ENCODE measurements at places on chromosomes 13 and 19.

DNA sequence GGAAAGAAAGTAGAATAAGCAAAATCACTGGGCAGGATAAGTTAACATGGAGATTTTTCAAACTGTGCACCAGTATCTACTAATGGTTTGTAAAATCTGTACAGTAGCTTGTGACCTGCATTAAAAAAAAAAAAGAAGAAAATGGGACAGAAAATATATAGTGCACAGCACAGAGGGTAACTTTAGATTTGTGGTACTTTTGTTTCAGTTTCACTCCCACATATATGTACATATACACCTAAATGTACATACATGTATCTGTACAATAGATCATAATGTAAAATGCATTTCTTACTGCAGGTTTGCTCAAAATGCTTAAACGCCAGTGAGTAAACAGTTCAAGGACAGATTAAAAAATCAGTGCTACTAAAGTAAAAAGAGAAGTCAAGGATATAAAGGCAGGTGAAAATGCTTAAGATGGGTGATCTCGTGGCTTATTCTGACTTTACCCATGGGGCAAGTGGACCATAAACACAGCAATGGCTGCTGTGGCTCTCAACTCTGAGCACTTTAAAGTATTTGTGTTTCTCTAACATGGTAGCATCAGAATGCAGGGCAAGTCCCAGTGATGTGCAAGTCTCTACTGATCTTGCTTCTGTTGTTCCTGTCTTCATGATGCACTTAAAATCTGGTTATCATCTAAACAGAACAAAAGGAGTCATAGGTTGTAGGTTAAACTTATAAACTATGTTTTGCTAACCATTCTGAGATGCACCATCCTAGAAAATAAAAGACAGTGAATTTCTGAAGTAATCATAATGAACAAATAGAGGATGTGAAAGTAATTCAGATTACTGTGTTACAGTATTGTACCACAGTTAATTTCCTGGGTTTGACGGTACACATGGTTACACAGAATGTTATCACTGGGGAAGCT is 112.3 kb downstream of the MIPEP start:
- DNase-seq: no peak

DNA sequence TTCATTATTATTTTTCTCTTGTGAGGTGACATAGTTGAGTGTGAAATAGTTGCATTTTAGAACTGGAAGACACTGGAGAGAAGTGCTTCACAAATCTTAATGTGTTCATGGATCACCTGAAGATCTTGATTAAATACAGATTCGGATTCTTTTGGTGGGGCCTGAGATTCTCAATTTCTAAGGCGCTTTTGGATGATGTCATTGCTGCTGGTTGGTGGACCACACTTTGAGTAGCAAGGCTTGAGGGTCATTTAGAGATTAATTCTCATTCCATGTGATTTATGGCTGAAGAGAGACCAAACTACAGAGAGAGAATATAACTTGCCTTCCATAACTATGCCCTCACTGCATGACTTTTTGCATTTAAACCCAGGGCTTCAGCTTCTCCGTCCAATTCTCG is 27.2 kb downstream of the CEACAM8 start:
- no peak for DNase-seq

DNA sequence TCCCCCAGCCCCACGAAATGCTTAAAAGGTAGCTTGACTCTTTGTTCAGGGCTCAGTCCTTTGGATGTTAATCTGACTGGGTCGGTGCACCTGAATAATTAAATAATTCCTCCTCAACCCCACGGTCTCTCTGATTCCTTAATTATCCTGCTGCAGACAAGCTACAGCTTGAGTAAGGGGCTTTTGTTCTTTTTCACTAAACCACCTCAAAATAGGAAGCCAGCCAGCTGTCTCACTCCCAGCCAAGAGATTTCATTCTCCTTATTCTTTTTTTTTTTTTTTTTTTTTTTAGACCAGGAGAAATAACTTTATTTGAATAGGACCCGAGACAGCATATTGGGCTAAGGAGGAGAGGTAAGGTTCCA is 7.9 kb upstream of the FCGBP start:
- DNase-seq: no peak

GRCh38 chr13:66780814-66781213 is 449.3 kb downstream of the PCDH9 start:
- DNase-seq: no peak

GRCh38 chr13:92054389-92054788 is 656.0 kb downstream of the GPC5 start:
- no peak for DNase-seq

DNA sequence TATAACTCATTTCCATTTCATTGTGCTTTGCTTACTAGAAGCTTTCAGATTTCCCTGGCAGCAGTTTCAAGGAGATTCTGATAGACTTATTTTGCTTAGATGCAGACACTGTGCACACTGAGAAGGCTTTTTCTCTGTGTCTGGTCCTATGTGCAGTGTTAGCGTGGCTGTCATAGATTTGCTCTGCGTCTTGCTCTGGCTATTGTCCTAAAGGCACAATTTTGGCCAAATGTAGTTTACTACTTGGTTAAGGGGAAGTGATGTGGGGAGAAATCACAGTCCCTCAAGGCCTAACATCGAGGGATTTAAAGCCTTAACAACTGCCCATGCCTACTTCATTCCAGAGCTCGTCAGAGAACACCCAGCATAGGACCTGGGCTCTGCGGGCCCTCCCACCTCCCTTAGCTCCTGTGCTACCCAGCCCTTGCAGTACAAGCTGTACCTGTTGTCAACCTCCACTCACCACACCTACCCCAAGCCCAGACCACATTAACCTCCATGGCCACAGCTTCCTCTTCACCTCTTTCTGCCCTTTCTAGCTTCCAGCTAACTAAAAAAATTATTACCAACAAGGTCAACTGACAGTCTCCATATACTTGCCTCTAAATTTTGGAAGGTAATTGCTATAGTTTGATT is 38.9 kb upstream of the KATNAL1 start:
- DNase-seq: no peak

DNA sequence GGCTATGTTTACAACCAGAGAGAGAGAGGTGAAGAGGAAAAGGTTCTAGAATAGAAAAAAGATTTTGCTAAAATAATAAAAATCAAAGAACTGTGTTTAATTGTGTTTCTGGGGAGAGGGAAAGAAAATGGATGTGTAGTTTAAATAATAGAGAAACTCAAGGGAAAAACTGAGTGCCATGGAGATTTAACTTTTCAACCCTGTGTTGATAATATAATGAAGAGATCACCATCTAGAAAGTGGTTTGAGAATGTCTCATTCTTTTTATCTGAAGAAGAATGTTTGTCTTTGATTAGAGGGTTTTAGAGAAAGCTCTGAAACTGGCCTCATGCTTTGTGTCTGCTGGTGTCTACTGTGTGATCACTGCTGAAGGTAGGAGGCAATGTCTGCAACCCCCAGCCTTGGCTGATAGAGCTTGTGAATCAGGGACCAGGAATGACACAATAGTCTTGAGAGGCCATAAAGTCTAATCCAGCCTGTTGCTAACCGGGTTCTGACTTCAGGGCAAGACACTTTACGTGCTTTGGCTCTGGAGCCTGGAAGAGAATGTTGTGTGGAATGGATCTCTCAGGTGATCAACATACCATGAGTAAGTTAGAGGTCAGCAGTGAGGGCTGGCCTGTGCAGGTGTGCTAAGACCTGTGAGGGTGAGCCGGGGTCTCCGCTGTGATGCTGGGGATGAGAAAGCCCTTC is 5.4 kb downstream of the COL4A2 start:
- peak; percentile 55 for DNase-seq

- DNase-seq: no peak
Observed at GRCh38 chr19:33435706-33436359, 62.3 kb downstream of the CEBPG start.

- no peak for DNase-seq
Observed at GRCh38 chr19:7418596-7418995, 69.9 kb downstream of the ARHGEF18 start.

- peak; percentile 94 for DNase-seq
Observed at GRCh38 chr19:18417250-18418028, 1.8 kb upstream of the SSBP4 start.

DNA sequence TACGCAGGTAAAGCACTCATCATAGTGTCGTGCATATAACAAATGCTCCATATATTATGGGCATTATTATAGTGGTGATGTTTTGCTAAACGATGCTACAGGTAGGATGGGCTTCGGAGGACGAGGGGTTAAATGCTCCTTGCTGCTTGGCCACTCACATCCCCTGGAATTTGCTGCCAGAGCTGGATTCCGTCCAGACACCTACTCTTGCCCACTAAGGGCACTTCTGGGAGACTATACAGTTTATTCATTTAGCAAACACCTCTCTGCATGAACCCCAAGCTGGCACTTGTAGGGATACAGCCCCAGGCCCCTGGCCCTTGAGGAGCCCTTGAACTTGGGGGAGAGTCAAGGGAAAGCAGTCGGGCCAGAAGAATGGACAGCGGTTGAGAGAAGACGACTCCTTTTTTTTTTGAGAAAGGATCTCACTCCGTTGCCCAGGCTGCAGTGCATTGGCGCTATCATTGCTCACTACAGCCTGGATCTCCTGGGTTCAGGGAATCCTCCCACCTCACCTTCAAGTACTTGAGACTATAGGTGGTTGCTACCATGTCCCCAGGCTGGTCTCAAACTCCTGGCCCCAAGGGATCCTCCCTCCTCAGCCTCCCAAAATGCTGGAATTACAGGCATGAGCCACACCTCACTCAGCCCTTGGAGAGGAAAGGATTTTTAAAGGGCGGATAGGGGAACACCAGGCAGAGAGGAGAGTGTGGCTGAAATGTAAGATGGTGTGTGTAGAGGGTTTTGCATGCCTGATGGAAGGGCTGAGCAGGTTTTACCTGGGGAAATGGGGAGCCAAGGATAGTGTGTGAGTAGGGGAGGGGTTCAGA is 1.1 kb upstream of the MRPL34 start:
- DNase-seq: no peak

- peak; percentile 71 for DNase-seq
Observed at GRCh38 chr19:47239610-47240296, 8.8 kb upstream of the BBC3 start.

GRCh38 chr13:58476206-58476918 is 844.8 kb downstream of the PCDH17 start:
- DNase-seq: no peak

DNA sequence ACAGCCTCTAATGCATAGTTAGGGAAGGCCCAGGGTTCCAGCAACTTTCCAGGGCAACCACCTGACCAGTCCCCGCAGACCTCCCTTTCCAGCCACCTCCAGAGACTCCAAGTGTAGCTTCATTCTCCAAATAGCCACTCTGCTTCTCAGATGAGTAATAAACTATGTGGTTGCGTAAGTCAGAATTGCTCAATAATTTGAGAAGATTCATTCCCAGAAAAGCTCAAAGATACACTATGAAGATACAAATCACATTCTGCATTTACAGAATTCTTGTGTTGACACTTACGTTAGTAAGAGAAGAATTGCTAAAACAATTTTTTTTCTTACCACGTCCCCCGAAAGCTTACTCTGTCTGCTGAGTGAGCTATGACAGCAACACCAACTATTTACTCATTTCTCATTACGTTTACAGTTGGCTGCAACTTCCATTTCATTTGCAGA is 8.2 kb upstream of the LATS2 start:
- DNase-seq: no peak

DNA sequence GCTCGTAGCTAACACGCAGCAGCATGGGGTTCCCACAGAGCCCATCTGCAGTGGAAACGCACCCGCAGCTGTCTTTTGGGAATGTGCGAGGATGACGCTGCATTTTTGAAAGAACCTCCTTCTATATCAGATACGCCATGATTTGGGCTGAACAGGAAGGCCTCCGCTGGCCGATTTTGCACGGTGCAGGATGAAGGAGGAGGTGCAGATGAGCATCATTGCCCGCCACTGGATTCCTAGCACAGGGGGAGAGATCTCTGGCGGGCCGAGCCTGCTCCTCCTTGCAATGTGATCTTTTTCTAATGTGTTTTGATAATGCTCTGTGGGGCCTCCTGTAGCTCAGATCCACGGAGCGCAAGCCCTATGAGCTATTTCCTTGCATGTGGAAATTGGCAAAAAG is 55.5 kb downstream of the EFNB2 start:
- no peak for DNase-seq

GRCh38 chr19:50476224-50476906 is at the start of the genes EMC10 and GARIN5A:
EMC10 (plus strand) TSS chr19:50476507; CDS start chr19:50476545, 38 bp downstream.
GARIN5A (minus strand) TSS chr19:50476848; CDS start chr19:50476388, 460 bp downstream.
- DNase-seq: peak; percentile 96

DNA sequence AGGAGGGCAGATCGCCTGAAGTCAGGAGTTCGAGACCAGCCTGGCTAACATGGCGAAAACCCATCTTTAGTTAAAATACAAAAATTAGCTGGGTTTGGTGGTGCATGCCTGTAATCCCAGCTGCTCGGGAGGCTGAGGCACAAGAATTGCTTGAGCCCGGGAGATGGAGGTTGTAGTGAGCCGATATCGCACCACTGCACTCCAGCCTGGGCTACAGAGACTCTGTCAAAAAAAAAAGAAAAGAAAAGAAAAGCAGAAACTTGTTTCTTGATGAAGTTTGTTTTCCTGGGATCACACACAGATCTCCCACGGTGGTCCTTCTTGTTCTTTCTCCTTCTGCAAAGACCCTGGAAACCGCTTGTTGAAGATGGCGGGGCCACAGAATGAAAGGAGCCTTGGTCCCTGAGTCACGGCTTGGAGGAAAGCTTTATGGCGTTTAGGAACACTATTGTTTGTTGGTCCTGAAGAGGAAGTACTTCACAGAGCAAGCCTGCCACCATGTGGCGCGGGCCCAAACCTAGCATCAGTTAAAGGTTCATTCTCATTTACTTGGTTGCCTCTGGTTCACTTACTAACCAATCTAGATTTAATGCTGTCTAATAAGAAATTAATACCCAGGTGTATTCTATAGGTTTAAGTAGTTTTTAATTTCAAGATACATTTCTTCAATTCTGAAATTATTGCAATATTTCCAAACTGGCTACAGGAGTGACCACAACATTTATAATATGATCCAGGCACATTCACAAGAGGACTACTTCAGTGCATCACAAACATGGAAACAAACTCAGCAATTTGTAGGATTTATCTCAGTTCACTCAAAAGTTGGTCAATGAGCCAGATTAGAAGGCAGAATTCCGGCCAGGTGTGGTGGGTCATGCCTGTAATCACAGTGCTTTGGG is 21.3 kb upstream of the ARL11 start:
- peak; percentile 90 for DNase-seq

- no peak for DNase-seq
Observed at GRCh38 chr13:113625965-113626721, 31.9 kb downstream of the ATP4B start.

DNA sequence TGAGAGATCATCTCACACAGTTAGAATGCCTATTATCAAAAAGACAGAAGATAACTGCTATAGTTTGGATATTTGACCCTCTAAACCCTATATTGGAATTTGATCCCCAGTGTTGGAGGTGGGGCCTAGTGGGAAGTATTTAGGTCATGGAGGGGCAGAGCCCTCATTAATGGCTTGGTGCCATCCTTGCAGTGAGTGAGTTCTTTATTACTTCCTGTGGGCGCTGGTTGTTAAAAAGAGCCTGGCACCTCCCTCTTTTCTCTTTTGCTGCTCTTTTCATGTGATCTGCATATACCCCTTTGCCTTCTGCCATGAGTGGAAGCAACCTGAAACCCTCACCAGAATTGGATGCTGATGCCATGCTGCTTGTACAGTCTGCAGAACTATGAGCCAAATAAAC is 66.8 kb downstream of the TDRD3 start:
- no peak for DNase-seq

- DNase-seq: no peak
Observed at GRCh38 chr13:37342205-37342604, 236.7 kb upstream of the CSNK1A1L start.

Measured in lung microvascular endothelial cell (primary cell).